ENCODE measurements at places on chromosomes 3 and 15.

GRCh38 chr3:50304601-50305000, 1.2 kb upstream of the HYAL1 start:
- no peak for DNase-seq

GRCh38 chr3:39322936-39323335, 6.6 kb upstream of the CCR8 start:
- no peak for DNase-seq

- DNase-seq: no peak
Observed at GRCh38 chr15:70471517-70471916, 291.8 kb downstream of the UACA start.

GRCh38 chr3:100869787-100870186, 123.4 kb downstream of the ABI3BP start:
- no peak for DNase-seq

DNA sequence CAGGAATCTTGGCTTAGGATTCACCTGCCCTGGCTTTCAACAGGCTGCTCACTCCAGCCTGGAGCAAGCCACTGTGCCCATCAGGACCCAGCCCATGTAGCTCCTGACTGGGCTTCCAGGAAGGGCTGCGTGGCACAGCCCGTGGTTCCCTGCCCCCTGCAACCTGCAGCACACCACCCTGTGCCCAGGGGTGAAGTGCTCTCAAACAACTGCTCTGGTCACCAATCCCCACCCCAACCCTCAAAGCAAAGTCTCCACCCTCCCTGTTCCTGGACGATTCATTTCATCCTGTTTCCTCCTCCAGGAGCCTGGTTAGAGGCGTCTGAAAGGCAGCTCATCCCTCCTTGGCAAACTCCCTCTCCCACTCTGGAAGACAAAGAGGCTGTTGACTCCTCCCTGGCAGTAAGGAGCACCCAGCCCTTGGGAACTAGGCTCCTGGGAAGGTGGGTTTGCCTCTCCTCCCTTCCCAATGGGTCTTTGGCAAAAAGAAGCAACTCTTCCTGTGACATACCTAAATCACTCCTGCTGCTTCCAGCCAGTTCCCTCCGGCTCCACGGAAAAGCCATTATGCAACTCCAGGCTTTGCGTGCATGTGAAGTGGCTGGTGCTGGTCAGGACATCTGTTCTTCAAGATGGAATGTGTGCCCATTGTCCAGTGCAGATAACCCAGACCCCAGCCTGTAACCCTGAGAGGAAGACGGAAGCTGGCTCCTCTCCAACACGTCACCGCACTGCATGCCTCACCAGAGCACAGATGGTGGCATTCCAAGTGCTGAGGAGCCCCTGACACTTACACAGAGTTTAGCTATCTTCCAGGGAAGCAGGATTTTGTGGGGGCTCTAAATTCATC, 29.1 kb upstream of the VIPR1 start:
- no peak for DNase-seq

DNA sequence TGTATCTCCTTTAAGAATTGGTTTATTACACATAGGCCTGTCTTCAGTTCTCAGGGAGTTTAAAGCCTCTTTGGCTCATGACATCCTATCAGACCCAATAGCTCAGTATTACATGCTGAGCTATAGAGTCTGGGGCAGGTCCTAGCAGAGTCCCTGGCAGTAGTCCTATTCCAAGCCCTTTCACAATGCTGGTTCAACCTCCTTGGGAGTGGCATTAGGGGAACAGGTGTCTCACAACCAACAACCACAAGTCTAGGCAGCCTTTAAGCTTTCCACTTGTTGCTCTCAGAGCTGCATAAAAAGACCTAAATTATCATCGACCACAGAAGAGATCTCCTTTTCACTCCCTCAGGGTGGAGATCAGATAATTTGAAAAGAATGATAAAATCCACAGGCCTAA, 22.8 kb upstream of the C2CD4B start:
- DNase-seq: no peak

- DNase-seq: no peak
Observed at GRCh38 chr3:84008623-84009022, 950.2 kb upstream of the CADM2 start.

GRCh38 chr15:68934341-68934740, 4.0 kb downstream of the SPESP1 start:
- DNase-seq: no peak

GRCh38 chr3:136931606-136932005, 26.2 kb upstream of the IL20RB start:
- no peak for DNase-seq

GRCh38 chr3:179147514-179147872, 664 bp upstream of the PIK3CA start:
- no peak for DNase-seq

- DNase-seq: no peak
Observed at GRCh38 chr3:99997293-99997692, 117.0 kb downstream of the FILIP1L start.

- no peak for DNase-seq
Observed at GRCh38 chr3:20743553-20744321, 557.7 kb upstream of the SGO1 start.

- no peak for DNase-seq
Observed at GRCh38 chr15:45612790-45613415, 21.9 kb upstream of the SQOR start.

DNA sequence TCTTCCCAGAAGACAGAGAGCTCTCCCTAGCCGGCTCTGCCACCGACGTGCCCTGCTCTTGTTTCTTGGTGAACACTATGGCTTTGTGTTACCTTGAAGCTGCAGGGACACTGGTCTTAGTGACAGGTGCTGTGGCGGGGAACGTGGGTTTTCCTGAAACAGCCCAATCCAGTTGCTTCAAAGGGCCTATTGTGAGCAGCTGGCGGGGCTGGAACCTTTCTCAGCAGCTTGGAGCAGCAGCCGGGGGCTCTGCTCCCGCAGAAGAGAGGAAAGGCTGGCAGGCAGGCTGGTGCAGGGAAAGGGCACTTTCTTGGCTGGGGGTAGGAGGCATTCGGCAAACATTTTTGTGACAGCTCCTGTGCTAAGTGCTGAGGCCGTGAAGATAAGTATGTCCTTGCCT, 12.8 kb downstream of the MYZAP start:
- peak; percentile 24 for DNase-seq

DNA sequence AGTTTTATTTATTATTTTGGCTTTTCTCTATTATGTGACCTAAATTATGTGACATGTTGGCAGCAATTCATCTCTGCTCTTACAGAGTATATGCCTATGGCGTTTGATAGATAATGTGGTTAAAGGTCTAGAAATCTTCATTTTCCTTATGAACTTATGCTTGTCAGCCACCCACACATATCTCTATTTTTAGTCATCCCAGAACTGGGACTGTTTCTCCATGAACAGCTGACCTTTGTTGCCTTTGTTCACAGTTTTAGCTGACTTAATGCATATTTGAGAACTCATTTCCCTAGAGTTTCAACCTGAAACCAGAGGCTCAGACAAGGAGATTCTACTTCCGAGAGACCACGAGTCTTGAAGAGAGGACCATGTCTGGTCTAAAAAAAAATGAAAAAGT, 176.5 kb downstream of the RAP2B start:
- DNase-seq: no peak

GRCh38 chr3:9142362-9142761, 107.1 kb downstream of the SRGAP3 start:
- DNase-seq: no peak

DNA sequence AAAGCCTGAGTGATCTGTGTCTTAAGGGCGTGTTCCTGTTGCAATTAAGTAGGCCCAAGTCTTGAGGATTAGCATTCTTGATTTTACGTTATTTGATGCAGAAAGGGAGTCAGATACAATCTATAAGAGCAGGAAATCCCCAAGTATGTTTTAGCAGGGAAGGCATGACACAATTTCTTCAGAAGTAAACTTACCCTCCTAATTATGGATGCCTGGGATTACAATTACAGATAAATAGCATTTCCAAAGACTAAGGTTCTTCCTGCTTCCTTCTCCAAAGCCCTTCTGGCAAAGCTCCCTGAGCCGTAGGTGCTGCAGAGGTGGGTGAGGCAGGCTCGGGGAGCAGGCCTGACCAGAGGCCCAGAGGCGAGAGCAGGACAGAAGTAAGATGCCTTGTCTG, 34.9 kb upstream of the ST6GAL1 start:
- no peak for DNase-seq

DNA sequence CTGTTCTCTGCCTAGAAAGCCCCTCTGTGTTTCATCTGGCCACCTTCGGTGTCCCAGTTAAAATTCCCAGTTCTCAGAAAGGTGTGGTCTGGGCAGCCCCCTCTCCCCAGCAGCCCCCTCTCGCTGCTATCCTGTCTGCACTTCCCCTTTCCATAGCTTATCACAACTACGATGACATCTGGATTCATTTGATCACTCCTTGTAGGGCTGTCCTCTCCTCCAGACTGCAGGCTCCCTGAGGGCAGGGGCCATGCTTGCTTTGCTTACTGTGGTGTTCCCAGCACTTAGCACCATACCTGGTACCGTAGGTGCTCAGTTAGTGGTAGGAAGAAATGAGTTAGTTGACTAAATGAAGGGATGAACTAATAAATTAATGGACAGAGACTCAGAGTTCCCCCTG, 26.3 kb upstream of the GOLGA6C start:
- DNase-seq: no peak

GRCh38 chr3:120567370-120568201, 28.6 kb upstream of the NDUFB4 start:
- DNase-seq: no peak

DNA sequence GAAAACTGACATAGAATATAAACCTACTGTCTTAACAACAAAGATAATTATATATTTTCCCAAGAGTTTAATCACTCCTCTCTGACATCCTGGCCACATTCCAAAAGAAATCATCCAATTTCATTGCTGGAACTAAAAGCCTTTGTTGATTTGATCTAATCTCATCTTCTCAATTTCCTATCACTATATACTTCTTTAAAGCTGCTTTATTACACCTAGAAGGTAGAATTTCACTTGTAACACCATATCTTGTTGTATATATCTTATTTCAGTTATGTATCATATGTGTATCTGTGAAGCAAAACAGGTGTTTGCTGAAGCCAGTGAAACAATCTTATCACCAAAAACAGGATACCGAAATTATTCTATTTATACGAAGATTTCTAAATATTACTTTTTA, 740.2 kb downstream of the ROBO1 start:
- DNase-seq: no peak

DNA sequence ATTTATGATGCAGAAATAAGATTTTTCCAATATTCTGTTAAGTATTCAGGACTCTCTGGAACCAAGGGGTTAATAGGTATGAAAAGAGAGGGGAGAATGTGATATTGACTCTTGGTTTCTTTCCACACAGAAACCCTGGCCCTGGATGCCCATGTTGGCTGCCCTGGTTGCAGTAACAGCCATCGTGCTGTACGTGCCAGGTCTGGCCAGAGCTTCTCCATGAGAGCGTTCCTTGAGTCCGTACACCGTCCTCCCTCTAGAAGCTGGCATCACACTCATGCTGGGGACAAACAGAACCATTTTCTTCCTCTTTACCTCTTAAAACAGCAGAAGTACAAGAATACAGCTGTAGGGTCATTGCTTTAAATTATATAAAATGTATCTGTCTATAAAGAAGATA, 81.1 kb upstream of the FLNB start:
- no peak for DNase-seq

DNA sequence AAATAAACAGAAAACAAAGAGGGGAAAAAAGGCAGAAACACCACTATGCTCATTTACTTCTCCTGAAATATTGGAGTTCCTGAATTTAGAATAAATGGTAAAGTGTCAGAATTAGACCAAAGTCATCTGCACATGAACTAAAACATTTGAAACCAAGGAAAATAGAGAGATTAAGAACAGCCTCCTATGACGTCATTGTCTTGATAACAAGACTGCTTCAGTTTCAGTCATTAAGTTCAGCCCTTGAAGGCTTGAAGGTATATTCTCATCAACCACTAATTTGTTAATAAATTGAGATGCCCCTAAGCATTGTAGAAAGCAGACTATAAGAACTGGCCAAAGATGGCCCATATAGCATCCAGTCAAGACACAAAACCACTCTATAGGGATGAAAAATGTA, 2.5 kb downstream of the SUMF1 start:
- no peak for DNase-seq

- DNase-seq: no peak
Observed at GRCh38 chr15:75697523-75697922, 15.1 kb downstream of the CSPG4 start.

DNA sequence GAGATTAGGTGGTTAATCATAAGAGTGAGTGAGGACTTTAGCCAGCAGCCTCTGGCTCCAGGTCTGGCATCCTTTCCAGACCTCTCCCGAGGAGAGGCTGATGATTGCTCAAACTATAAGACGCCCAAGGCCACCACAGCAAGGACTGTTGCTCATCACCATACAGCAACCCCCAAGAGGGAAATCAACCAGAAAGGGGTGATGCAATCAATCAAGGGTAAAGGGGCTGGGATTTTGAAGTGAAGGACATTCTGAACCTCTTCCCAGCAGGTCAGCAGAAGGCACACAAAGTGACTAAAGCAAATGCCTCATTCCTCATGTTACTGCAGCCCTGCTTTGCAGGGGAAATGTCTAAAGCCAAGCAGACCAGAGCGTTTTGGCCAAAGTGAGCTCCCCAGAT, 247.3 kb upstream of the IGF1R start:
- no peak for DNase-seq

DNA sequence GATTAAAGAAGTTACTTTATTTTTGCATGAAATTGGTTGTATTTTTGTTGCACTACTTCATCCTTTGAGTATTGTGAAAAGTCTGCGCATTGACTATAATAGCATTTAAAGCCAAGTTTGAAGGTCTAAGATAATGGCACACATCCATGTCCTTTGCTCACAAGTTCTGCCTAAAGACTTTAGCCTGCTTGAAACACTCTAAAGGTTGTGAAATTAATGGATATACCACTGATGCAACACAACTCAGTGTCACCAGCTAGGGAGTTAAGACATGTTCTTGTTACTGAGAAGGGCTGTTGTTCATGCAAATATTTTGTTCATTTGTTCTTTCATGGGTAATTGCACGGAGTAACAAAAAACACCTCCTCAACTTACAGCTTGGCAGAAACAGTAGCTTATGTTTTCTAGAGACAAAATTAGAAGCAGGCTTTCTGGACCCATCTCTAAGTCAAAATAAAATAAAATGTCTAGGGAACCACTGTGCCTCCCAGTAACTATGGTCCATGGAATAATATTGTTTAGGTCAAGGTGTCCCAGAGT, 83.9 kb downstream of the PPARG start:
- no peak for DNase-seq

- peak; percentile 20 for DNase-seq
Observed at GRCh38 chr15:84604826-84605553, 4.2 kb downstream of the ZSCAN2 start.

DNA sequence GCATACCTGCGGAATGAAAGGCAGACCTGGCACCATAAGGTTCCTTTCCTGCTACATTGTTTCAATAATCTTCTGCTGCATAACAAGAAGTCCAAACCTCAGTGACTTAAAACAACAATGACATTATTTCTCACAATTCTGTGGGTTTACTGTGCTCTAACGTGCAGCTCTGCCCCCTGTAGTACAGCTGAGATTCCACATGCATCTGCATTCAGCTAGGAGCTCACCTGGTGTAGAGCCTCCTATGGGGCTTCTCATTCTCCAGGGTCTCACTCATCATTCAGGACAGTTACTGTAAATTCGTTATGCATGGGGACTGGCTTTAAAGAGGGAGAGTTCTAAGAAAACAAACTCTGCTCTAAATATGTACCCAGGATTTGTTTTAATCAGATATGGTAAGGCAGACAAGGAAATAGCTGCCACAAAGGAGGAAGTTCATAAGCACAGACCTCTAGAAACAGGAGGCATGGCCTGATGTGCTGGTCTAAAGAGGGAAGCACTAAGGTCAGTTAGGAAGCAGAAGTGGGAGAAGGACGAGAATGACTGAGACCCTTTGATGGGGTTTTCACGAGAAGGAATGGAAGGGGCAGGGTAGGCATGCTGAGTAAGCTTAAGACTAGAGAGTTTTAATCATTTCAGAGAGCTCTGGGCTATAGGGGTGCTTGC, 347.0 kb downstream of the NEK10 start:
- no peak for DNase-seq

Measured in nucleus accumbens (tissue), 56 donors.